ENCODE measurements at places on chromosomes 1 and 21.

- no peak for DNase-seq
Measured at GRCh38 chr1:246837418-246838117, 94.2 kb downstream of the AHCTF1 start.

- DNase-seq, result no peak
Measured at GRCh38 chr1:93707956-93708355, 26.3 kb upstream of the BCAR3 start.

DNA sequence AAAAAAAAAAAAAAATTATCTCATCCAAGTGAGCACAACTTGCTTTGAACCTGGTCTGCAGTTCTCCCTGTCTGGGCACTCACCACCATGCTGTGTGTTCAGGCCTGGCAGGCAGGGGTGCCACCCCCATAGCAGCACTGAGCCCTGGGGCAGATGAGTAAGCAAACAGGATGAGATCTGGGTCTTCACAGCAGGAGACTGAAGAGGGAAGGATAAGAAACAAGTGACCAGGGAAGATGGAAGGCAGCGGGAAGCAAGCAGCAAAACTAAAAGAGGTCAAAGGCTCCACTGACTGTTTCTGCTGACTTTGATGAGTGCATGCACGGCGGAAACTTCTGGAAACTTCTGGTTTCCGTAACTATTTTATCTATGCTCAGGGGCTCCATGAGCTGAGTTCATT lies 133.5 kb upstream of the SOD1 start:
- DNase-seq, result no peak

GRCh38 chr1:59116920-59117542 lies 179.9 kb upstream of the FGGY start:
- DNase-seq, result no peak

- DNase-seq, result no peak
Measured at GRCh38 chr1:203381151-203381751, 30.3 kb upstream of the FMOD start.

GRCh38 chr1:1300352-1300739 lies 7.4 kb downstream of the ACAP3 start:
- no peak for DNase-seq

- no peak for DNase-seq
Measured at GRCh38 chr1:61131716-61132115, 49.4 kb downstream of the NFIA start.

- no peak for DNase-seq
Measured at GRCh38 chr1:204302769-204303168, 57.0 kb downstream of the PLEKHA6 start.

- DNase-seq, result no peak
Measured at GRCh38 chr1:151843398-151843797, 3.8 kb upstream of the C2CD4D start.

GRCh38 chr1:47682786-47683350 lies 245.0 kb downstream of the FOXD2 start:
- peak; percentile 8 for DNase-seq

DNA sequence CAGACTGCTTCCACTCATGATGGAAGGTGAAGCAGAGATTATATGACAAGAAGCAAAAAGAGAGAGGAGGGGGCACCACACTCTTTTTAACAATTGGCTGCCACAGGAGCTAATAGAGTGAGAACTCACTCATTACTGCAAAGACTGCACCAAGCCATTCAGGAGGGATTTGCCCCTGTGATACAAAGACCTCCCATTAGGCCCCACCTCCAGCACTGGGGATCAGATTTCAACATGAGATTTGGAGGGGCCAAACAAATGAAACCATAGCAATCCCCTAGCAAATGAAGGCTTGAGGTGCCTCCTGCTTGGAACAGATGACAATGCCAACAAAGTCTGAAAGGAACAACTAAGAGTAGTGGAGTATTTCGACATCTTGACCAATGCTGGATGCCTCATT lies 122.5 kb upstream of the COA6 start:
- DNase-seq, result no peak

- DNase-seq, result no peak
Measured at GRCh38 chr1:63861052-63861691, 87.4 kb downstream of the ROR1 start.

DNA sequence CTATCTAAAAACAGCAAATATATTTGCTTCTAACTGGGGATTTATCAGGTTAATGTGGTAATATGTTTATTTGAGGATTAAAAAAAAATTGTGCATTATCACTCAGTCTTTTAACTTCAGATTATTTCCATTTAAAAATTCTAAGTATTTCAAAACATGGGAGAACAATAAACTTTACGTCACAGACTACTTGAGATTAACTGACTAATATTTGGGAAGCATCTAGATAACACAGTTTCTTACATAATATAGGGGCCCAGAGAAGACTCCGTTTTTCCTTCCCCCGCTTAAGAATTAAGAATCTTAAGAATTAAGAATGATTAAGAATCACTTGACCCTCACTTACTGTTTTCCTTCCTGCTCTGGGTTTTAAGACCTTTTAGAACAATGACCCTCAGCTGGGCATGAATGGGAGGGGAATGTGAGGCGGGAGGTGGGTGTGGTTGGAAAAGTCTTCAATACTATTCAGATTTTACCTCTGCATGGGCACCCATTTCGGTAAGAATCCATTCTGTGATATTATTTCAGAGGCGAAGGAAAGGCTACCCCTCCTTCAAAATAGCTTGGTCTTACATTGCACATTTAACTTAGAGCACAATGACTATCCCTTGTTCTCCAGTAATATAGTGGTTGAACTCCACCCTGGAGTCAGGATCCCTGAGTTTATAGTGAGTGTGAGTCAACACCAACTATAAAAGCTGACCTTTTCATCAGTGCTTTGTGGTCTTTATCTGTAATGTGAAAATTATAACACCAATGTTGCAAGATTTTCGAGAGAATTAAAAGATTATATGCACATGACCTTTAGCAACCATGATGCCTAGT lies 821.3 kb downstream of the USP25 start:
- DNase-seq, result no peak

- peak; percentile 93 for DNase-seq
Measured at GRCh38 chr1:179002552-179003345, 22.9 kb upstream of the FAM20B start.

DNA sequence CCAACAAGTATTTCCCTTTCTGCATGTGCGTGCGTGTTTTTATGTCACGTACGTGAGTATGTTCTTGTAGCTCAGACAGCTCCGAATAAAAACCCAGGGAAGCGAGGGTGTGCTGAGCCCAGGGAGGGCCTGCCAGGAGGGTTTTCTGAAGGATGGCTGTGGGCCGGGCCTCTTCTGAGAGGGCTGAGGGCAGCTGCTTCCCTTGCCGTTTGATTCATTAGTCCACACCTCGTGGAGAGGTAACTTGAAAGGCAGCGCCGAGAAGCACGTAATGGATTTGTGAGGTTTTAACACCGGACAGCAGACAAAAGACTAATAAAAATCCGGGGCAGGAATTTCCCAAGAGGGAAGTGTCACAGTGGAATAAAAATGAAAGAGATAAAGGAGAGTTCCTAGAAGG lies 29.5 kb downstream of the CD247 start:
- peak; percentile 37 for DNase-seq

DNA sequence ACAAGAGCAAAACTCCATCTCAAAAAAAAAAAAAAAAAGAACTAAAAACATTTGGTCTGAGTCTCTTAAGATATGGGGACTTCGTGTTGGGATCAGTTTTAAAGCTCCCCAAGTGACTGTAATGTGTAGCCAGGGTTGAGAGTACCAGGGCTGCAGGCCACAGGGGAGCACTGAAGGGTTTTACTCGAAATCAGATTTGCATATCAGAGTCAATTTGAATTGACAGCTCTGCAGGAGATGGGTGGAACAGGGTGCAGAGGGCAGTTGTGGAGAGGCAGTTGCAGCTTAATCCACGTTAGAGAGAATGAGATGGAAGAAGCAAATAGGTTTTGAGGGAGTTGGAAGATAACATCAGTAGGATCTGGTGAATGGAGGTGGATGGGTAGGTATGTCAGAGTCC lies 20.6 kb upstream of the ELOA start:
- no peak for DNase-seq

DNA sequence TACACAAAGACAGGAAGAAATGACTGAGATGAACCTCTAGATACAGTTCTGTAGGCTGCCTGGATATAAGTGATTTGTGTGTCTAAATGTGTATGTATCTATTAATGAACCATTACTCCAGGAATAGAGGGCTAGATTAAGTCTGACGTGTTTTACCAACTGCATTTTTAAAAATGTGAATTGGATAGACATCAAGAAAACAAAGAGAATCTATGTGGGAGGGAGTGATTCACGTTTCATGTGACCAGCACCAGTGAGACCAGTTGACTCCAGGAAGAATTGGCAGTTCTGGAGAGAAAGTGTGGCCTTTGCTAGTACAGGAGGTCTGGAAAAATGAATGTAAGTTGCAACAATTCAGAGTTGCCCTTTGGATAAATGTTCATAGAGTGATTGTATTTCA lies 53.4 kb upstream of the RGS21 start:
- DNase-seq, result no peak

- no peak for DNase-seq
Measured at GRCh38 chr1:113205980-113206766, 133.2 kb downstream of the LRIG2 start.

DNA sequence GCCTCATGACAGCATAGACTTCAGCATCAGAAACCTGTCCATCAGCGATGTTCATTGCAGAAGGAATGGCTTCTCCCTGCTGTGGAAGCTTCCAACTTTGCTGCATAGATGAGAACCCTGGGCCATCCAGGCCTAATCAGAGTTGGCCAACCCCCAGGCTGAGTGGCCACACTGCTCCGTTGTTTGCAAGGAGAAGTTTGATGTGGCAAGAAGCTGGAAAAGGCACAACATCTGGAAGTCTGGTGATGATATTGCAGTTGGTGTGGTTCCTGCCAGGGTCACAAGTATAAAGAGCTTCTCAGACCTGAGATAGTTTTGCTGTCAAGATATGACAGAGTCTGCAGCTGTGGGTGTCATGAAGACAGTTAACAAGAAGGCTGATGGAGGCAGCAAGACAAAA lies 41.2 kb downstream of the RHOU start:
- no peak for DNase-seq

DNA sequence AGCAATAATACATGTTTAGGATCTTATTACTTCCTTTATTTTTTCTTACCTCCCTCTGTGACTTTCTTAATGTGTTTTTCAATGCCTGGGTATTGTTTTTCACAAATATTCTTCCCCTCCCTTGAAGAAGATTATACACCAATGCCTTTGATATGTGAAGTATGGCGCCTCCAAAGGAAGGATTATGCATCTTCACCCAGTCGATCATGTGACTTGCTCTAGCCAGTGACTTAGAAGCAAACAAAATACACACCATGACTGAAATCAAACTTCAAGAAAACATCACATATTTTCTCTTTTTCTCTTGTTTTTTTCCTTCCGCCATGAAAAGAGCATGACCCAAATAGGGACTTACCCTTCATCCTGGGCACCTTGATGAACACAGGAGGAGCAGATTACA lies 297.1 kb downstream of the NCAM2 start:
- no peak for DNase-seq

GRCh38 chr1:172489847-172490246 lies 43.1 kb upstream of the SUCO start:
- DNase-seq, result no peak

DNA sequence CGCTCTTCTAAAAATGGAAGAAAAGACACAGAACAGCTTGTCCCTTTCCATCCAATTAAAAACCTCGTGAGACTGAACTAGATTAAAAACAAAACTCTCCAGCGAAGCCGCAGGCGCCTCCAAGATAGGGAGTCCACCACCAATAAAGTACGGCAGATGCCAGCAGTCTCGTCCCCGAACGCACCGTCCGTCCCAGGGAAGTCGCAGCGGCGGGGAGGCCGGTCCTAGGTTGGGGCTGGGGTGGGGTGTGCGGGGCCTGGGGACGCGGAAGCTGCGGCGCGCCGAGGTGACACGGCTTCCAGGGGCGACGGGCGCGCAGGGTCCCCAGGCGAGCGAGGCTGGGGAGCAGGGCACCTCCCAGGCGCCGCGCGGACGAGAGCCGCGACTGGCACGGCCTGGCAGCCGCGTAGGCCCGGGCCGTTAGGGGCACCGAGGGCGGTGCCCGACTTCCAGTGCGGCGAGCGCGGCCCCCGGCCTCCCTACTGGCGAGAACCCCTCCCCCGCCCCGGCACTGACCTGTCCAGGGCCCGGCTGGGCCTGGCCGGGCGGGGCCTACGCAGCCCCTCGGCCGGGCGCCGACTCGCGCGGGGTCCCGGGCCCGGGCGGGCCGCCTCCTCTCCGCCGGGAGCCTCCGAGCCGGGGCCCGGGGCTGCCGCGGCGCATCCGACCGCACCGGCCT lies 28.3 kb upstream of the A3GALT2 start:
- peak; percentile 55 for DNase-seq

DNA sequence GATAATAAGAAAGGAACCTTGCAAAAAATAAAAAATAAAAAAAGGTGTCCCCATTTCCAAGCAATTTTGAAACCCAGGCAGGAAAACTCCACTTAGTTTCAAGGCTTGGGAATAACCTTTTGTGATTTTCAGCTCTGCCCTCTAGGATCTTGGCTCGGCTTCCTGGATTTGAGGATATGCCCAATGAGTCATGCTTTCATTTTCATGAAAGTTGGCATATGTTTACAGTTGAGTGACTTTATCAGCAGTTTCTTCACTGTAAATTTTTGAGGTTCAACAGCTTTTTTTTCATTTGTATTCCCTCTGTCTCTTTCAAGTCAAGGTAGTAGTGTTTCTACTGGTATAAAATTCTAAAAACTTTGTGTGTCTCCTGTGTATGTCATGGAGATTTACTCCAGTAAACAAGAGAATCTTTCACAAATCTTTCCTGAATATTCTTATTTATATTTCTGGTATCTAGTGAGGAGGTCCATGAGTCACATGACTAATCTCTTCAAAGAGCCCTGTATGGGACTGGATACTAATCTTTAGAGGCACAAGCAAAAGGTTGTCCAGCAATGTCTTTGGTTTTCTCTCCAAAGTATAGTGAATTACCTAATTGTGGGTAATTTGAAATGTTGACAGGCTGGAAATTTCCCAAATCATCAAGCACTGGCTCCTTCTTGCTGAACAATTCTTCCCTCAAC lies 335.3 kb downstream of the BRINP2 start:
- DNase-seq, result no peak

- DNase-seq, result no peak
Measured at GRCh38 chr1:204600968-204601367, 84.6 kb downstream of the LRRN2 start.

DNA sequence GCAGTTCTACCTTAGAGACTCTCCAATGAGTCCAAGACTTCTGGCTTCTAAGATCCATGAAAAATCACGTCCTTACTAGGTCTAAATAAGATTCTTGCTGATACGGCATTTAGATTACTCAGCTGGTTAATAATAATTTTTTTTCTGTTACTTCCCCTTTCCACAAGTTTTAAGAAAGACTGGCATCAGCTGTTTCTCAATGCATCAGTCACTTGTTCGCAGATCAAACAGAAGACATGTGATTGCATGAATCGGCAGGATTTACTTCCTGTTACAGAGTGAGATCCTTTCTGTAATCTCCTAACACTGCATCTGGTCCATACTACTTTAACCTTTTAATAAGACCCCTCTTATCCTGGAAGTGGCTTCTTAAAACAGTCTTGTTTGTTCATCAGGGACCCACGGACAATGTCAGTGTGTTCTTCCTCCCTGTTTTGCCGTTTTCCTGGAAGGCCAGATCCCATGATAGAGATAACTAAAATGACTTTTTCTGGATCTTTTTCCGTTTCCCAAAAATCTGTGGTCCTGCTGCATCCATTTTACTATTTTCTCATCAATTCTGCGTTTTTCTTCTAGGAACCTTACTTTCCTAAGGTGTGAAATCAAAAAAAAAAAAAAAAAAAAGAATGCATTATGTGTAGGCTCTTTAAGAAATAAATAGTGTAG lies 6.1 kb downstream of the NPL start:
- peak; percentile 15 for DNase-seq
